ENCODE measurements at places on chromosomes 4 and X.

GRCh38 chrX:10045327-10046000 lies 78.3 kb downstream of the CLDN34 start:
- DNase-seq, result no peak

- no peak for DNase-seq
Observed at GRCh38 chrX:3527166-3527565, 180.7 kb upstream of the MXRA5 start.

GRCh38 chr4:145735827-145736226 lies 55.9 kb downstream of the C4orf51 start:
- no peak for DNase-seq

DNA sequence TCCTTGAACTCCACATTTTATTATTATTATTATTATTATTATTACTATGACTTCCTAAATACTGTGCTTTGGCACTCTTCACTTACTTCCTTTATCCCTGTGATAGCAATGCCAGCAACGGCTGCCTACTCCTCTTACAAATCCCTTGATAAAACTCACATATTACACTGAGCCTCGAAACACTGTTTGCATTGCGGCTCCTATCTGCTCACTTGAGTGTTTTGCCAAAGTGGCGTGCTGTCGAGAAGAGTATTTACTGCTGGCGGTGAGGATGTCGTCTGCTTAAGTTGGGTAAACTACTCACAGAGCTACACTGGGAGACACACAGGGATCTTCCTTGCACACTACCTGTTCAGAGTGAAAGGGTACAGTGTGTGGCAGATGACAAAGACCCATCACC lies 143.4 kb upstream of the VCX3A start:
- no peak for DNase-seq

- no peak for DNase-seq
Observed at GRCh38 chr4:7506119-7506518, 71.4 kb upstream of the PSAPL1 start.

GRCh38 chrX:49270249-49270921 lies 792 bp downstream of the PPP1R3F start:
- no peak for DNase-seq

- DNase-seq, result peak; percentile 5
Observed at GRCh38 chrX:264634-265455, 16.3 kb upstream of the PLCXD1 start.

- no peak for DNase-seq
Observed at GRCh38 chr4:101142259-101142658, 205.1 kb downstream of the PPP3CA start.

- no peak for DNase-seq
Observed at GRCh38 chrX:54076903-54077302, 32.6 kb upstream of the PHF8 start.

DNA sequence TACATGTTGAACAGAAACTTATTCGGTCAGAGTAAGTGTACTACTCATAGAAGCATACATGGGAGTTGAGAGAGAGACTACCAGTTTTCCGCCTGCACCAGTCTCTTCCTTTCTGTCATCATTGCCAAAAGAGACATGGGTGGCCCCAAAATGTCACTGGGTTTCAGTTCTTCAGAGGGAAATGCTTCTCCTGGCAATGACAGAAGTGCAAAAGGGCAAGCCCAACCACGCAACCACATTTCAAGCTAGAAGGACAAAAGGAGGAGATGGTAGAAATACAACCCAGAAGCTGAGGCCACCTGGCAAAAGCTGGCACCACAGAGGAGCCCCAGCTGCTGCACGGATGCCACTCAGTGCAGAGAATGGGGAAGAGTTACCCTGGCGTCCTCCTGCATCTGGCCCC lies 320.1 kb downstream of the BCOR start:
- DNase-seq, result peak; percentile 58

DNA sequence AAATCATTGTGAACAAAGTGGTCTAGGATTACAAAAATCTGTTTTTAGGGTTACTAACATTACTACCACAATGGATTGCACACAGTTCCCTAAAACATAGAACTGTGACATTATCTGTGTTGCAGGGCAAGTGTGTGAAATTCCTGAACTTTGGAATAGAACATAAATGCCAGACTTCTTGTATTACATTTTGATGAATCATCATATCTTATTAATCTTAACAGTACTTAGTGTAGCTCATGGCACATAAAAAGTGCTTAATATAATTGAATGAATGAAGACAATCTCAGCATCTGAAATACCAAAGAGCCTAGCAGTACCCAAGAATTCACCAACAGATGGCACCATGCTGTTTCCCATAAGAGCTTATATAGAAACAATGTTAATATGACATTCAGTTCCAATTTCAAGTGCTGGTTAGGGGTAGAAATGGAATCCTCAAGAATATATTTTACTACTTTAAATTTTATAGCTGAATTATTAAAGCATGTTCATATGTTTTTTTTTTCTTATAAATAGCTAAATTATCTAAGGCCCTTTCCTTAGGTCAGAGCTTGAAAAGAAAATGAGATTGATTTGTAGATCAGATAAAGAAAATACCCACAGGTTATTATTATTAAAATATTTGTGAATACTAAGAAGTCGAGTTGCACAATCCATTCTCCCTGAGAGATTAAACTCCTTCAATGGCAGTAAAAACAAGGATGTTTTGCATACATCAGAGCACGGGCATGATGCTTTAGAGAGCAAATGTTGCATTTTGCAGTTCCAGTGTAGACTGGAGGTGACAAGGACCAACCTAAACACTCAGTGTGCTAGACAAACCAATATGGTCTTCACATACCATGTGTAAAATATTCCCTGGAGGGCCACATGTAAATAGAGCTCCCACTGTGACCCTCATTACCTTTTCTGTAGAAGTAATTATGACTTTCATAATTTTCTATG lies 25.7 kb upstream of the SHISA3 start:
- no peak for DNase-seq

DNA sequence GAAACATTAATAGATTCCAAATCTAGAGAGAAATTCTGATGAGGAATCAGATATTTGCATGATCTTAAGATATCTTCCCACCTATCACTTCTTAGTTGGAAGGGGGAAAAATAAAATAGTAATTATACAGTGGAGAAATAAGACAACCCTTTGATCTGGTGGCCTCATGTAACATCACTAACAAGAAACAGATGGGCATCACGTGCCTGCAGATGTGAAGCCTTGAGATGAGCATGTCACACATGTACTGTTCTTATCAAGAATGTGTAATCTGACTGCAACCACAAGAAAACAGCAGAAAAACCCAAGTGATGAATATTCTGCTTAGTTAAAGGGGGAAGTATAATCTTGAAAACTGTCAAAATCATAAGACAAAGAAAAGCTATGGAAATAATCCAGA lies 31.4 kb upstream of the NKX6-1 start:
- no peak for DNase-seq

- no peak for DNase-seq
Observed at GRCh38 chr4:127669691-127670090, 36.9 kb downstream of the INTU start.

Data from stimulated activated naive CD8-positive, alpha-beta T cell treated with anti-CD3 and anti-CD28 coated beads, Interleukin-15, amount 100 ng/mL, for 72 hours (primary cell).